Activated naive CD4-positive, alpha-beta T cell treated with Interleukin-2 at 50 U/mL for 16 hours (primary cell): ENCODE measurements at places on chromosomes 12 and 14.
A peak's percentile ranks its signal among the peaks of the same experiment; 100 is the strongest.

DNA sequence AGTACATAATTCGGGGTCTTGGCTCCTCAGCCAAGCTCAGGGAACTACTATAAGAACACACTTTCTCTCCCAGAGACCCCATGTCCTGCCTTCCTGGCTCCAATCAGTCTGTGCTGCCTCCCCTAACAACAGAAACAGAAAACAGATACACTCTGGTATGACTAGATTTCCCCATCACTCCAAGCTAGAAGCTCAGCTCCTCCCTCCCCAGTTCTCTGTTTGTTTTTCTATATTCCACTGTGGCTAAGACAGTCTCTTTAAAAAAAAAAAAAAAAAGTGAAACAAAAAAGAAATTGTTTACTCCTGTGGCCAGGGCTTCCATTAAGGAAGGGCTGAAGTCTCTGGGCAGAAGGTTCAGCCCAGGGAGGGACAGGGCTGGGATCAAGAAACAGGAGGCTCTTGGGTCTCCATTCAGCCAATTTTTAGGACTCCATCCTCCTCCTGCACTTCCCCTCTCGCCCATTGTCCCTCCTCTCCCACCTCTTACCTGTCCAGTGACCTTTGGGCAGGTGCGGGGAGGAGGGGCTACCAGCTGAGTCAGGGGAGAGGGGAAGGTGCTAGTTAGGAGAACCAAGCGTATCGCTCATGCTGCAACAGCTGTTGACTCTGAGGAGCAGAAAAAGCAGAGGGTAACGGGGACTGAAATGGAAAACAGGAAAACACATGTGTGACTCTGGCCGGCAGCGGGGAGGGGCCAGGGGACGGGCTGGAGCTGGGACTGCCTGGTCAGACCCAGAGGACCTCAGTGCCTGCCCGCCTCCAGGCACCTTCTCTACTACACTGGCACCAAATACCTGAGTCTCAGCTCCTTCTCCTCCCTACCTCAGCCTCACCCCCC lies 4.1 kb upstream of the SLC7A7 start:
- DNase-seq, result no peak

- DNase-seq, result peak; percentile 70
Measured at GRCh38 chr12:1117970-1118563, 127.0 kb downstream of the ERC1 start.

- DNase-seq, result no peak
Measured at GRCh38 chr12:65885312-65885711, 61.0 kb downstream of the HMGA2 start.

DNA sequence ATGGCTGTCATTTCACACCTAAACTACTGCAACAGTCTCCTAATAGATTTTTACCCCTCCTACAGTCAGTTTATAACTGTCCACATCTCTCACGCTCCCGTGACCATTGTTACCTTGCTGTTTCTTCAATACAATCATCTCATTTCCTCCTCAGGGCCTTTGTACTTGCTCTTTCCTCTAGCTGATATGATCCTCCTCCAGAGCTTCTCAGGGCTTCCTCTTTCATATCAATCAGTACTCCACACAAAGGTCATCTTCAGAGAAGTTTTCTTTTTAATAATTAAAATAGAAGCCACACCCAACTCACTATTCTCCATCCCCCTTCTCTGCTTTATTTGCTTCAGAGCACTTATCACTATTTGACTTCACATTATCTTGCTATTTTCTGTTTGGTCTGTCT lies 508.2 kb downstream of the NELL2 start:
- DNase-seq, result no peak

DNA sequence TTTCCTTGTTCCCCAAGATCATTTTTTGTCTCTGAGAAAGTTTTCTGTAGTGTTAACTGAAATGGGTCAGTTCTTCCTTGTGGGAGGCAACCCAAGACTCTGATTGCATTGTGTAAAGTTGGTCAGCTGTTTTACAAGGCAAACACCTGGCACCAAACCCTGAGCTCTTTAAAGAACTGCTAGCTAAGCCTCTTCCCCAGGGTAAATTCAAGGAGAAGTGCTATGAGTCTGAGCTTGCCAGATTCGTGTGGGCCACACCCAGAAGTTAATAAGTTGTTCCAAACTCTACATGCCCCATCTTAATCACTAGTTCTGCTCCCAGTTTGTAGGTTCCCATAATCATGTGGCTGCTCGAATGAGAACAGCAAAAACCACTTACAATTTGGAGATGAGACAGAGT lies 214.5 kb downstream of the BTG1 start:
- DNase-seq, result no peak

DNA sequence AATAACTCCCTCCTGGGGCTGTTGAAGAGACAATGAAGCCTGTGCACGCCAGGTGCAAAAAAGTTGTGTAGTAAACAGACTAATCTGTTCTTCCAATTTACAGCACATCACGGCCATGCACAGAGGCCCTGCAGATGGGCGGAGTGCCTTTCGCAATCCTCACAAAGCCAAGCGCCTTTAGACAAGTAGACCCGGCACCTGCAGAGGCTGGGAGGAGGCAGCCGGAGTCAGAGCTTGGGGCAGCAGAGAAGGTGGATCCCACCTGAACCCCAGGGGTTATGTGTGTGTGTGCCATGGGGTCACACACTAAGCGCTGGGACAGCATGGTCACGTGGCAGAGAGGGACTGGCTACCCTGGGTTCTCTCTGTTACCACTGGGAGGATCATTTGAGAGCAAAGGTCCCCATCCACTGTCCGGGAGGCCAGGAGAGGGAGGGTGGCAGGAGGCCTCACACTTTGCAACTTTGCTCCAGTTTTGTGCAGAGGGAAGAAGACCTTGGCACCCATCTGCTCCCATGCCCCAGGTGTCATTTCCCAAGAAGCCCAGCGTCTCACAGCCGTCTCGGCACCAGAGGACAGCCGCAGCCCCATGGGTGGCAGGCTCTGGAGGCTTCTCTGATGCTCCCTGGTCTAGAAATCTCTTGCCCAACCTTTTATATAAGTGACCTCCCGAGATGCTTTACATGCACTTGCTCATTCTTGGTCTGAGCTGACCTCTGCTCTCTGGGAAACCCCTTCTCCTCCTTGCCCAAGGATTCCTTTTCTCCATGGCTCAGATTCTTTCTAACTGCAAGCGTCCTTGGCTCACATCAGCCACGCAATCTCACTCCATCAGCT lies 80.0 kb upstream of the DICER1 start:
- DNase-seq, result no peak
